Stimulated activated CD8-positive, alpha-beta memory T cell treated with anti-CD3 and anti-CD28 coated beads, Interleukin-7, amount 100 ng/mL, for 1 hour (primary cell): ENCODE measurements at places on chromosomes 12 and 14.

- DNase-seq, result no peak
Observed at GRCh38 chr12:39252628-39253027, 190.3 kb downstream of the KIF21A start.

GRCh38 chr12:57243521-57244311, 7.3 kb downstream of the STAC3 start:
- peak; percentile 68 for DNase-seq

- DNase-seq, result no peak
Observed at GRCh38 chr12:6672143-6672542, 9.2 kb upstream of the ING4 start.

DNA sequence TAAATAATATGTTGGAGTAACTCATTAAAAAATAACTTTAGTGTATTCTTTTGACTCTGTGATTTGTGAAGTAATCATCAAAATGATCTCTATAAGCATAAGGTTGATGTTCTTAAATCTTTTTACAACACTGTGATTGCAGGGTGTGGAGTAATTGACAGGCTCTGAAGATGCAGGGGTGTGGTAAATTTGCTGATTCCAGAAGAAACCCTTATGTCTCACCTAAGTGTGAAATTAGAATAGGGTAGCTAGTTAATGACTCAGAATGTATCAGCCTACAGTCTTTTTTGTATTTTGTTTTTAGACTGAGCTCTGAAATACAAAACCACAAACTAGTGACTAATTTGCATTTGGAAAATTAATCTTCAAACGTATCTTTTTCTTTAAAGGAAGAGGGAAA, 5.9 kb downstream of the PRPF39 start:
- no peak for DNase-seq

DNA sequence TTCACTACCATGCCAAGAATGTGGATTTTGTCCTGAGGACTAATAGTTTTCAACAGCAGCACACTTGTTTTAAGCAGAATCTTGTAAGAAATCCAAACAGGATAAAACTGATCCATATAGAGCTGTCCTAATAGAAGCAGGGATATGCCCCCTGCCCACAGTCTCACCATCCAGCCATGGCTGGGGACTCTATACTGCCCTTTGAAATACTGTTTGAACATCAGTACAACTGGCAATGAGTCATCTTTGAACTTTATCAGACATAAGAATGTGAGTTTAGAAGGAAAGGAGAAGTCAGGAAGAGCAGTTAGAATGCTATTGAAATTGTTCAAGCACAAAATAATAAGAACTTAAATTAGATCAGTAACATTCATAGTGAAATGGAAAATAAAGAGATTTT, 3.8 kb upstream of the C12orf42 start:
- DNase-seq, result no peak

GRCh38 chr12:33825986-33826602, 196.2 kb upstream of the ALG10 start:
- no peak for DNase-seq
